ENCODE measurements at places on chromosomes 2 and 18. TPM values are rescaled to one million over a fixed set of nuclear protein-coding genes. Genes with fewer than 3 reads are reported as not detected.

DNA sequence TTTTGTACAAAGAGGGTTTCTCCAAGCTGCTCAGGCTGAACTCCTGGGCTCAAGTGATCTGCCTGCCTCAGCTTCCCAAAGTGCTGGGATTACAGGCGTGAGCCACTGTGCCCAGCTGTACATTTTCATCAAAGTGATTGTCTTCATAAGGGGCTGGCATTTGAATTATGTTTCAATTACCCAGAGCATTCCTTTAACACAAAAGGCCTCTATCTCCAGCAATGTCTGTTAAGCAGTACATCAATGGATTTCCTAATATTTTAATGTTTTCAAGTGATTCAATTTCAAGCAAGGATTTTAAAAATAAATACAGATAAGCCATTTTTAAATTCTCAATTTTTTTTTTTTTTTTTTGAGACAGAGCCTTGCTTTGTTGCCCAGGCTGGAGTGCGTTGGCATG lies 50.9 kb upstream of the AP1S3 start:
- no peaks in the 10 kb centered on the region for H3K27me3 ChIP-seq
- H3K36me3 ChIP-seq = peaks cover 29% of the 10 kb centered on the region
- no peak overlapping the region for H3K4me3 ChIP-seq
- H3K4me1 ChIP-seq = peaks cover 21% of the 10 kb centered on the region

Gene LRATD1
- not detected for total RNA-seq

Gene CCDC150
- total RNA-seq = 22.2 TPM

DNA sequence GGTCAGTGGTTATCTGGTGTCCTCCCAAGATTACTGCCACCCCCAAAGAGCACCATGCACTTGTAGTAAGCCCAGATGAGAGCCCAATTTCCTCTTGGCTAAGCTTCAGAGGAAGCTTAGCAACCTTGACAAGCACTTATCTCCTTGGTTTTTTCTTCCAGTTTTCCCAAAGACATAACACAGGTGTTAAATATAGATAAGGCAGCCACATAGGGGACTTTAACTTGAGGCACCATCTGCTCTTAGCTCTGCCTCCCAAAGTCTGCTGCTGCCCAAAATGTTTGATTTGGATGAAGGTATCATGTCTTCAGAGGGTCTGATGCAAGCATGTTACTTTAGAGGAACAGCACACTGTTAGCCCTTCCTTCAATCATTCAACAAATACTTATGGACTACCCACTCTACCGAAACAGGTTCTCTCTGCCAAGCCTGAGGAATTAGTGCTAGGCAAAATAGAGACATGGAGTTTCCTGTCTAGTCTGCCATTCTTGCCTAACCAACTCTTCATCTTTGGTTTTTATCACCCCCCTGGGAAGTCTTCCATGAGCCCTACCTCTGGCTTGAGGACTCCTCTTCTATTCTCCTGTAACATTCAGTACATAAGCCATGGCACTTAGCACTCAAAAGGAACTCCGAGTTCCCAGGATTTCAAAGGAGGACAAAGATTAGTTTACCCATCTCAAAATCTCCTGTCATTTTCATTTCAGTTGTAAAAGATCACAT lies 73.7 kb downstream of the SP3 start:
- H3K27ac ChIP-seq = peak overlapping the region; percentile 7
- peaks cover 12% of the 10 kb centered on the region for H3K36me3 ChIP-seq
- no peak overlapping the region for H3K4me3 ChIP-seq
- no peak for DNase-seq
- peaks cover 13% of the 10 kb centered on the region for H3K27me3 ChIP-seq
- H3K4me1 ChIP-seq = peaks cover 10% of the 10 kb centered on the region

Gene ERFE
- total RNA-seq = 0.60 TPM
